ENCODE measurements at places on chromosomes 16 and 17. TPM values are rescaled to one million over a fixed set of nuclear protein-coding genes. Genes with fewer than 3 reads are reported as not detected.

The CTRB1 gene
- not detected for total RNA-seq

The TNFSF12 gene
- 6.1 TPM for total RNA-seq

GRCh38 chr17:29054835-29055234 lies 11.9 kb downstream of the PIPOX start:
- DNase-seq, result peak; percentile 60

- DNase-seq, result peak; percentile 78
Measured at GRCh38 chr17:37787055-37787757, 42.3 kb upstream of the HNF1B start.

The STX1B gene
- total RNA-seq, result not detected

DNA sequence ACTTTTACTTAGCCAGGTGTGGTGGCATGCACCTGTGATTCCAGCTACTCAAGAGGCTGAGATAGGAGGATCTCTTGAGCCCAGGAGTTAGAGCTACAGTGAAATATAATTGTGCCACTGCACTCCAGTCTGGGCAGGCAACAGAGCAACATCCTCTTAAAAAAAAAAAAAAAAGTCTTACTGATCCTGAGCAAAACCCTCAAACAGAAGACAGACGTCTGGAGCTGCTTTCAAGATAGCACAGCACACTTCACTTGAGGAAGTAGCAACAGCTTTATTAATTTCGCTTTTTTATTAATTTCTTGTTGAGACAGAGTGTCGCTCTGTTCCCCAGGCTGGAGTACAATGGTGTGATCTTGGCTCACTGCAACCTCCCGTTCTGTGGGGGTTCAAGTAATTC lies 10.2 kb upstream of the GGA2 start:
- no peak for DNase-seq

GRCh38 chr16:50972876-50973275 lies 178.2 kb downstream of the SALL1 start:
- no peak for DNase-seq

The AHSP gene
- total RNA-seq, result 4.8 TPM

GRCh38 chr17:49746791-49747490 lies 17.0 kb downstream of the FAM117A start:
- DNase-seq, result no peak

DNA sequence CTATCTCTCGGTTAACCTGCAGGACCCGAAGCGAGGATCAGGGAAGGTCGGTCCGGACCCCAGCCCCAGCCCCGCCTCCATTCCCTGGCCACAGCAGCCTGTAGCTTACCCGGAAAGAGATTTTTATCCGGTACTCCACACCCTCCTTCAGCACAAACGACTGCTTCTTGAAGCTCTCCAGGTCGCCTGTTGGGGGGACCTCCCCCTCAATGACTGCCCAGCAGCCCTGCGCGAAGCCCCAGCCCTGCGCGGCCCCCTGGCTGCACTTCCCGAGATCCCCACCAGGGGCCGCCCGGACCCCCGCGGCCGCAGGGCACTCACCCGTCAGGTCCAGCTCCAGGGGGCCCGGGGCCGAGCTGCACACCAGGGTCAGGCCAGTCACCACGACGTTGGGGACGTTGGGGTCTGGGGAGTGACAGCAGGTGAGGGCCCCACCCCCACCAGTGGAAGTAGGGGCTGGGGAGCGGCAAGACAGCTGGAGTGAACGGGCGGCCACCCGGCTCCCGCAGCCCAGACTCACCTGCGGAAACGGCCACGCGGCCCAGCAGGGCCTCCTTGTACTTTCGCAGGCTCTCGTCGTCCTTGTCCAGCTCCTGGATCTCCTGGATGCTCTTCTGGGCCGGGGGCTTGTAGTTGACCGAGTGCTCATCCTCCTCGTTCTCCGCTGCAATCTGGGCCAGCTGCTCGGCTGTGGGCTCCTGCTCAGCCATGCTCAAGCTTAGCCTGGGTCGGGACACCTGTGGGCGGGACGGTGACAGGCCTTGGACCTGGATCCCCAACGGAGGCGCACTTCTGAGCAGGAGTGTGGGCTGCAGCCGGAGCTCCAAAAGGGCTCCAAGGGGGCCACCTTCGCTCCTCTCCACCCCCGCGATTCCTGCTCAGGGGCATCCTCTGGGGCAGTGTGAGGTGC lies 1.7 kb downstream of the ARHGDIA start:
- DNase-seq, result peak; percentile 33

DNA sequence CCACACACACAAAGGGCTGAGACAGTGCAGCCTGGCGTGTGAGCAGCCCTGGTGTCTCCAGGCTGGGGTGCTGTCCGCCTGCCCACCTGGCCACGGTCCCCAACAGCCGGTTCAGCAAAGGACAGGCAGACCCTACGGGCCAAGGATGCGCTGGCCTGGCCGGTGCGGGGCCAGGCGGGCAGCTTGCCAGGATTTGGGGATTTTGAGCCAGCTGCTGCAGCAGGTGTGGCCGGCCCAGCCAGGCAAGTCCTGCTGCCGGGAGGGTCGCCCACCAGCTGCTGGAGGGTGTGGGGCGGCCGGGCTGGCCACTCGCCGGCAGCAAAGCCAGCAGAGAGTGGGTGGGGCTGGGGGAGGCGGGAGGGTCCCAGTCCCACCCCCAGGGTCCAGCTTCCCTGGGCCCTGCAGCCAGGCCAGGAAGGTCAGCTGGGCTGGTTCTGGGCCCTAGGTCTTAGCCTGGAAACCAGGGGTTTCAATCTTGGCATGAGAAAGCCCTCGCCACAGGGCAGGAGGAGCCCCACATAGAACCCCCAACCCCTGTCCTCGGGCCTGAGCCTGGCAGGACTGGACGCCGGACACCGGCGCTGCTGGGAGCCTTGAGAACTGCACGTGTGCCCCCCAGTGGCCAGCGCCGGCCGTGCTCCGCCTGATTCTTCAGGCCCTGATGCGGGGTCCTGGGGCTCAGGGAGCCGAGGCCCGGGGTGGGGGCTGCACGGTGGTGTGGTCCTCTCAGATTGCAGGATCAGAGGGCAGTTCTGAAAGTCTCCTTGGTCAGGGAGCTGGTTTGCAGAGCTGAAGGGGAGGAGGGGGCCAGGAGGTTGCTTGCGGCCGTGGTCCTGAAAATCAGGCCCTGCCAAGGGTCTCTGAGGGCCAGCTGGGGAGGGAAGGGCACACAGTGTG lies 17.6 kb upstream of the SSTR5 start:
- peak; percentile 84 for DNase-seq

GRCh38 chr17:33201283-33201682 lies 91.8 kb downstream of the ASIC2 start:
- no peak for DNase-seq

The CHTF18 gene
- 2.9 TPM for total RNA-seq

GRCh38 chr17:49521471-49522356 lies 26.6 kb downstream of the NGFR start:
- DNase-seq, result peak; percentile 63

DNA sequence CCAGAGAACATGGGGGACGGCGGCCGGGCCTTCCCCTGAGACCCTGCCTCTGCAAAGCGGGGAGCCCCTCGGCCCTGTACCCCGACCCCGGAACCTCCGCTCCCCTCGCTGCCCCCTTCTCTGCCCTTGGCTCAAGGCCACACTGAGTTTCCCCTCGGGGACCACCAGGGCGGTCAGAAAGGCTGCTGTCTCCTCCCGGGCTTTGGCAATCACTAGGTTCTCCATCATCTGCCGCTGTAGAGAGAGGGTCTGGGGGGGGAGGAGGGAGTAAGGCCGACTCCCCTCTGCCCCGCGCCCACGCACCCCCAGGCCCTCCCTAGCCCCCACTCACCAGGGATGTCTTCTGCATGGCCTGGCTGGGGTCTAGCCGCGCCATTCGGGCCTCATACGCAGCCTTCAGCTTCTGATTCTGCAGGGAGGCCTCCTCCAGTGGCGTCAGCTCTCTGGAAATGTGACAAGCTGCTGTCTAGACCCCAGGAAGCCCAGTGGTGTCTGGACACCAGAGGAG lies 8.4 kb downstream of the VPS9D1 start:
- DNase-seq, result no peak

DNA sequence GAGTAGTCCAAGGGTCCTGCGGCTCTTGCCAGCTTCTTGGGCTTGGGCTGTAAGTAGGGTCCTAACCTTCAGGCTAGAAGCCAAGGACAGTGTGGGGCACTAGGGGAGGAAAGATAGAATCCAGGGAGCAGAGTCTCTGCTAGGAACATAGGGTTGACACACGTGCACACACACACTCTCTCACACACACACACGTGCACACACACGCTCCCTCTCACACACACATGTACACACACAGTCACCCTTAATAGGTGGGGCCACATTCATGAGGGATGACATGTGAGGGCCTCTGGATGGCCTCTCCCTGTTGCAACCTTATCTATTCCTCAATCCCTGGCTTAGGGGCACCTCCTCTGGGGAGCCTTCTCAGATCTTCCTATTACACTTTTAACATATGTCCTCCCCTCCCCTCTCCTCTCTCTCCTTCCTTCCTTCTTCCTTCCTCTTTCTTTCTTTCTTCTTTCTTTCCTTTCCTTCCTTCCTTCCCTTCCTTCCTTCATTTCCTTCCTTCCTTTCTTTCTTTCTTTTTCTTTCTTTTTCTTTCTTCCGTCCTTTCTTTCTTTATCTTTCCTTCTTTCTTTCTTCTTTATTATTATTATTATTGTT lies 3.1 kb downstream of the EPX start:
- DNase-seq, result no peak

DNA sequence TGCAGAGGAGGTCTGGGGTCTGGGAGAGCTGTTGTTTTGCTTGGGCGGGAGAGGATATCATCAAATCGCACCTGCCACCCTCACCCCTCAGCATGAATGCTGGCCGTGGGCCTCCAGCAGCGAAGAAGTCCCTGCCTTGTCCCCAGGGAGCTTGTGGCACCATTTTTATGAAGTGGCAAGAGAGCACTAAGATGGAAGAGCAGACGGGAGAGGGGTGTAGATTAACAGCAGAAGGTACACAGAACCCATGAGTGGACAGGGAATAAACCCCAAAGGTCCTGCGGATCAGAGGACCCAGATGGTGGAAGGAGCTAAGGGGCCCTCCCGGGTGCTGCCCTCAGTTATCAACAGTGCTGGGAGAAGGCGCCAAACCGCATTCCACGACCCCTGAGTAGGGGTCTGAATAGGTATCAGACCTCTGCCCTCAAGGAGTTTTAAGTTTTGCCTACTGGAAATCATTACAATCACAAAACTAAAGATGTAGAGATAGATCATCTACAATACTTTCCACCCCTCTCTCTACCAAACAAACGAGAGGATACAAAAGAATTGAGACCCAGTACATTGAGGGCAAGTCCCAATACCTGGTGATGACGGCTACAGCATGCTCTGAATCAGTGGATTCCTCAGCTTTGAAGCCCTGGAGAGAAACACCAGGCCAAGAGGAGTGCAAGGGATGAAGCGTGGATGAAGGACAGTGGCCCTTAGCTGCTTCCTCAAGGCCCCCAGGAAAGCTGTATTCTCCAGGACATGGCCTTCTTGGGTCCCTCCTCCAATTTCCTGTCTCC lies 60.2 kb downstream of the CCDC182 start:
- DNase-seq, result no peak

The SPN gene
- total RNA-seq, result 20.1 TPM

The EIF3CL gene
- total RNA-seq, result 124 TPM

The SLC47A1 gene
- total RNA-seq, result not detected

The LPCAT2 gene
- total RNA-seq, result 16.0 TPM

GRCh38 chr16:27781195-27781524 lies 231.2 kb downstream of the KATNIP start:
- peak; percentile 59 for DNase-seq

The HOXB6 gene
- 150 TPM for total RNA-seq

The CCL3 gene
- 2.9 TPM for total RNA-seq

GRCh38 chr16:56617212-56618085 lies 8.1 kb upstream of the MT1E start:
- peak; percentile 87 for DNase-seq

The KRT222 gene
- total RNA-seq, result not detected

DNA sequence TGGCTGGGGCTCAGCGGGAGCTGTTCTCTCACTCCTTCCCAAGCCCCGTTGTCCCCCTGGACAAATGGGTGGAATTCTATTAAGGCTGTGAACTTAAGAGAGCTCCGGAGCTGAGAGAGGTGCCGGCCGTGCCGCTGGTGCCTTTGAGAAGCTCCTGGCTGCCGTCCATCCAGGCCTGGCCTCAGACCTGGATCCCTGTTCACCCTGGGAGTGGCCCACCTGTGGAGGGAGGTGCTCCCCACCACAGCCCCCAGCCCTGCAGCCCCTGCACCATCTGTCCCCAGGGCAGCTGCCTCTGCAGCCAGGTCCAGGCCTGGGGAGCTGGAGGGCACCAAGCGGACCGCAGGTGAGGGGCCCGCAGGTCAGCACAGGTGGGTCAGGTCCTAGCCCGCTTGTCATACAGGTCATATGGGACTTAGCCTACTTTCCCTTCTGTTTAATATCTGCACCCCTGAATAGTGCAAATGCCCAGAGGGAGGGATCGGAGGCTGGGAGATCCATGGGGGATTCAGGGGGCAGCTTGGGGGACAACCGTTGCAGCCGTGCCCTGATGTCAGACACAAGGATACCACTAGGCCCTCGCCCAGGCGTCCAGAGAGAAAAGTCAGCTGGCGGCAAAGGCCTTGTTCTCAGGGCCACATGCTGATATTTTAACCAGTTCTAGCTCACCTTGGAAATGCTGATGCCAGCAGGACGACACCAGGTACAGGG lies 15.2 kb upstream of the METRNL start:
- peak; percentile 24 for DNase-seq

DNA sequence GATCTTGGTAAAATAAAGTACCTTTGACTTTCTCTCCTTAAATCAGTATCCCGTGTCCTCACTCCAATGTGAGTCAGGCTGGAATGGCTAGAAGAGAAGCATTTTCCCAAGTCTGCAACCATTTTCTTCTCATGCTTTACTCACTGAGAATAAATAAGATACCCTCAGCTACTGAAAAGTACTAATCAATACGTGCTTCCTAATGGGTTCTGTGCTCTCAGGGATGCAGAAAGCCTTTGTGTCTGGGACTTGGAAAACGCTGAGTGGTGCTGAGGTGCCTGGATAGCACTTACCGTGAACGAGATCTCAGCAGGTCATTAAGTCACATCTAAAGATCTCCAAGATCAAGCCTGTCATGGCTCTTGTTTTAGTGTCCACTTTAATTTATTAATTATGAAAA lies 672.3 kb upstream of the C16orf82 start:
- no peak for DNase-seq

The PRSS33 gene
- total RNA-seq, result not detected

DNA sequence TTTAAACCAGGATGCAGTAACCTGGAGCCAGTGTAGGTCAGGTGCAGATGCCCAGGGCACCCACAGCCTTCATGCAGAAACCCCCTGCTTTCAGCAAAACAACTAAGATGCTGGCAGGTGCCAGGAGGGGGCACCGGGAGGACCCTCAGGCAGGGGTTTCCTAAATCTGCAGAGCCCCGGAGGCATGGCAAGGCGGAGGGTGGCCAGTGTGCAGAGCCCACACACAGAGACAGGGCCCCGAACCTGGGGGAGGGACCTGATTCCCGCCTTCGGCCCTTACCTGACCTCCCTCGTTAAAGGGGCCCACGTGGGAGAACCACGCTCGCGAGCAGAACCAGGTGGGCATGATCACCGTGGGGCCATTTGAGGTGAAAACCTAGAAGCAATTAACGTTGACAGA lies 114.0 kb upstream of the METRNL start:
- DNase-seq, result no peak

Data from stomach (tissue), 19 donors.